ENCODE measurements at places on chromosomes 13 and 19.

GRCh38 chr19:14439014-14439413, 5.9 kb downstream of the PKN1 start:
- no peak for DNase-seq

- no peak for DNase-seq
Measured at GRCh38 chr13:33717775-33718174, 100.2 kb upstream of the RFC3 start.

DNA sequence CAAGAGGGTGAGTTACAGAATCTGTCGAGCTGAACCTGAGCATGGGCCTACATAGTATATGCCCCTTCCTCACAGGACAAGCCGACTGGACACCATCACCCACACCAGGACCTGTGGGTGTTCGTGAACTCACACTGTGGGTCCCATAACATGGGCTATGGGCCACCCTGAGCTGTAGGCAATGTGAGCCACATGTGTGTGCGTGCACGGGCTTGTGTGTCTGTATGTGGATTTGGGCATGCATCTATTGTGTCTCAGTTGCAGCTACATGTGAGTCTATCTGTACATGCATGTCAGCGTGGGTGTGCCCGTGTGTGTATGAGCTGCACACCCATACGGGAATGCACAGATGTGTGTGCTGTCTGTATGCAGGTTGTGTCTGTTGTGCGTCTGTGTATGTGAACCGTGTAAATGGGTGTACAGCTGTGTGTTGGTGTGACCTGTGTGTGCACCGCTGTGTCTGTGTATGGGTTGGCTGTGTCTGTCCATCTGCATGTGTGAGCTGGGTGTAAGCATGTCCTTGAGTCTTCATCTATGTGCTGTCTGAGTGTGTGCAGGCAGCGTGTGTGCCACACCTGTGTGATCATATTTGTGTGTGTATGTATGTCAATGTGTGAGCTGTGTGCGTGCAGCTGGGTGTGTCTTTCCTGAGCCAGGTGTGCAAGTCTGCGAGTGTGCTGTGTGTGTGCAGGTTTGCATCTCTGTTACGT, 1.7 kb downstream of the NOTCH3 start:
- DNase-seq = no peak

- no peak for DNase-seq
Measured at GRCh38 chr13:20144141-20144850, 16.6 kb downstream of the GJA3 start.

GRCh38 chr13:30329009-30329585, 21.7 kb upstream of the KATNAL1 start:
- DNase-seq = no peak

GRCh38 chr13:46572752-46573431, 19.9 kb downstream of the LRCH1 start:
- DNase-seq = no peak

- no peak for DNase-seq
Measured at GRCh38 chr13:24226762-24227161, 66.2 kb downstream of the SPATA13 start.

DNA sequence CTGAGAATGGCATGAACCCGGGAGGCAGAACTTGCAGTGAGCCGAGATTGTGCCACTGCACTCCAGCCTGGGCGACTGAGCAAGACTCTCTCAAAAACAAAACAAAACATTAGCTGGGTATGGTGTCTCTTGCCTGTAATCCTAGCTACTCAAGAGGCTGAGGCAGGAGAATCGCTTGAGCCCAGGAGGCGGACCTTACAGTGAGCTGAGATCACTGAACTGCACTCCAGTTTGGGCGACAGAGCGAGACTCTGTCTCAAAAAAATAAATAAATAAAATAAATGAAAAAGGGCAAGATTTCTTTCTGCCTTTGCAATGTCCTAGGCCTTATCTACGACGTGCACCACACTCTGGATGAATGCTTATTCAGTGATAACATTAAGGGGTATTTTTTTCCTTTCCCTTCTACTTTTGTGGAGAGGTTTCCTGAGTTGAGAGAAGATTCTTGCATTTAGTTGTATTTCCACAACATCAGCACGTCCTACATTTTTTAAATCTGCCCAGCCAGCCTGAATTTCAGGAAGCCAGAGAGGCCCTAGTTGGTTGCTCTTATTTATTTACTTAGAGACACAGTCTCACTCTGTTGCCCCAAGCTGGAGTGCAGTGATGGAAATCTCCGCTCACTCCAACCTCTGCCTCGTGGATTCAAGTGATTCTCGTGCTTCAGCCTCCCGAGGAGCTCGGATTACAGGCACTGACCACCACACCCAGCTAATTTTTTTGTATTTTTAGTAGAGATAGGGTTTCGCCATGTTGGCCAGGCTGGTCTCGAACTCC, 26.1 kb upstream of the OR1M1 start:
- DNase-seq = no peak

DNA sequence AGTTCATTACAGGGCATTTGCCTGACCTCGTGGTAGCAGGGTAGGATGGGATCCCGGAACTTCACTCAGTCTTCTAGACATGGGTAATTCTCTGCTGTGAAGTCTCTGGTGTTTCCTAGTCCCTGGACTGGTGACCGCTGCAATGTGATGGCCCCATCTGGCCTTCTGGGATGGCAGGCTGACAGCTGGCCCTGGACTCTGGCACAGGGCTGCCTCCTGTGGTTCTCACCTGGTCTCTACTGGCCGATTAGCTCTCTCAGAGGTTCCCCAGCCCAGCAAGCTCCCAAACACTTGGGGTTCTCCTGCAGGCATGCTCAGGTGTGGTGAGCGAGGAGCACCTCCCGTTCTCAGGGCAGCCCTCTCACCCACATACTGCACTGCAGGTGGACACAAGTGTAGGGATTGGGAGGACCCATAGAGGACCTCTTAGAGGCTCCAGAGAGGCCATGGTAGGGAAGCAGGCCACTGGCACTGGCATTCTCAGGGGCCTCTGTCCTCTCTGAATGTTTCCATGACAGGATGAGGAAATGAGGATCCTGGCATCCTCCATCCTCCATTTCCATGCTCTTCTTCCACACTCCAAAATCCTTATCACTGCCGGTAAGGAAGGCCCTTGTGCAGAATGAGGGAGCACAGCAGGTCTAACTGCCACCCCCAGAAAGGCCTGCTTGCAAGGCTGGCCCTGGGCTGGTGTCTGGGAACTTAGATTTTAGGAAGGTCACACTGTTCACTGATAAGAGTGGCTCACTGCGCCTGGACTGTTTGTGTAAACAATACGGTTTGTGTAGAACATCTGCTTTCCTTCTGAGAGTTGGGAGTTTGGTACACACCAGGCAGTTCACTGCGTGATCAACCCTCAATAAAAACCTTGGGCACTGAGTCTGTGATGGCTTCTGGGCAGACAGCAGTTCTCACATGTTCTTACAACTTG, 31.5 kb upstream of the FARP1 start:
- no peak for DNase-seq

- no peak for DNase-seq
Measured at GRCh38 chr13:84121456-84121855, 239.2 kb upstream of the SLITRK1 start.

GRCh38 chr19:45137179-45137761, 23.5 kb downstream of the NKPD1 start:
- no peak for DNase-seq

DNA sequence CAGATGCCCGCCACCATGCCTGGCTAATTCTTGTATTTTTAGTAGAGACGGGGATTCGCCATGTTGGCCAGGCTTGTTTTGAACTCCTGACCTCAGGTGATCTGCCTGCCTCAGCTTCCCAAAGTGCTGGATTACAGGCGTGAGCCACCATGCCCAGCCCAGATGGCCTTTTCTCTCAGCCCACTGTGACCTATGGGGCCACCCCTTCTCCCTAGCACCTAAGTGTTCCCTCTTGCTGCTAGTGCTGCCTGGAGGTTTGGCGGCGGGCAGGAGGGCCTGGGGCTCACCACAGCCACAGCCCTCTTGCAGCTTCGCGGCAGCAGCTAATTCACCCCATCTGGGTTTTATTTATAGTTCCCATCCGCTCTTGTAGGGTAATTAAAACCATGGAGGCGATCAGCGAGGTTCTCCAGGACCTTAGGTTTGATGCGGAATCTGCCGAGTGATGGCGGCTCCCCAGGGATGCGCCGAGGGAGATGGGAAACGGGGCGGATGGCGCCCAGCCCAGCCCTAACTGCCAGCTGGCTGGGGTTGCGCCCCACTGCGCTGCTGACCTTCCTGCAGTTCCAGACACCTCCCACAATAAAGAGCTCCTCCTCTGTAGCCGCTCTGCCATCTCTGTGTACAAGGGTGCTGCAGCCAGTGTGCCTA, 3.3 kb downstream of the REX1BD start:
- no peak for DNase-seq

DNA sequence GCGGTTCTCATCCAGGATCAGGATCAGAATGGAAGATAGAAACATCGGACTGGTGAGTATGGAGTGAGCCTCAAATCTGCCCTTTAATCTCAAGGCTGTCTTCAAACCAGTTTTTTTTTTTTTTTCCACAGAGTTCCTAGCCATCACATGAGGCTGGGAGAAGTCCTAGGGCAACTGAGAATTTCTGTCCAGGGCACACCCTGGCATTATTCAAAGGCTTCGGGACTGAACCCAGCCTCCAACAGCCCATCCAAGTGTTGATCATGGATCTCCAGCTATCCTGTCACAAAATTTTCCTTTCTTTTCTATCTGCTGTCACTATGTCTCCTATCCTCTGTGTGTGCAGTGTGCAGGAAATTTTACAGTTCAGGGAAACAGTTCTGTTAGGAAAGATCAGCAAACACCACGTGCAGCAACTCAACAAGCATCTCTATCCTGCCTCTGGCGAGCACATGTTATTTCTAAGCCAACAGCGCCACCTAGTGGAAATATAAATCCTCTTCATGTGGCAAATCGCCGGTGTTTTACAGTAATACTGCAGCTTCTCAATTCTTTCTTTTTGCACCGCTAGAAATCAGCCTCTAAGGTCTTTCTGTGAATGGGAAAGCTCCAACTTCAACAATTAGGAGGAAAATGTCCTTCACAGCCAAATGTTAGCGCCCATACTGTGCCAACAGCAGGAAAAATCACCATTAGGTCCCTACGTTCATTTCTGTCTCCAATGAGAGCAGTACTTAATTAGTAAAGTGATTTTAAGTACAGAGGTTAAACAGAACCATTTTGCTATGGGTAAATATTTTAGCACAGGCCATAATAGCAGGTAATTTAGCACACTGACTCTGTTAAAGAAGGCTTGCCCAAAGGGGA, 21.4 kb upstream of the ZNF181 start:
- no peak for DNase-seq

DNA sequence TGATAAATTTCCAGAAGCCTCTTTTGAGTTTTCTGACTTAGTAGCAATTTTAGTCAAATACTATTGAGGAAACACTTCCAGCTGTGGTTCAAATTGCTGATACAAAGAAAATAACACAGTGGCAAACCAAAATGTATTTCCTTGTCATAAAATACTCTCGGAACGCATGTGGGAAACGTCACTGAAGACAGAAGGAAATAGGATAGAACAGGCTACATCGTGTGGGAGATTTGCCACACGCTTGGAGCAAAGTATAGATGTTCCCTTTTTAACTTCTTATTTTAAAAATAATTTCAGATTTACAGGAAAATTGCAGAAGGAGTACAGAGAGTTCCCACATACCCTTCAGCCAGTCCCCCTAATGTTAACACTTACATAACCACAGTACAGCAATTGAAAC, 88.8 kb downstream of the ING1 start:
- DNase-seq = no peak

- DNase-seq = no peak
Measured at GRCh38 chr19:42290523-42291434, 11.2 kb upstream of the PRR19 start.

DNA sequence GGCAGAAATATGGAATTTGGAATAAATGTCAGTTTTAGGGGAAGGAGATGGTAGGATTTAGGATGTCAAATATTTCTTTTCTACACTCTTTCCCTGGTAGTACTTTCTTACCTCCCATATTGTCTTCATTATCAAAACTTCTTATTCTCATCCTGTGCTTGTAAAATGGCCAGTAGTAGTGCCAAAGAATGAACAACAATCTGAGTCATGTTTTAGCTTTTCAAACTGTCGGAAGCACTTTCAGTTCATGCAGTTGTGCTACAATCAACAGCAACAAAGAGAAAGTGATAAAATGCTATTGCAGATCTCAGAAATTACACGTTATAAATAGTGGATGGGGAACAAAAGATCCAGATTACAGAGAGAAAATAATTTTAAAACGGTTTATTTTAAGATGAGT, 193.7 kb upstream of the RXFP2 start:
- DNase-seq = no peak

DNA sequence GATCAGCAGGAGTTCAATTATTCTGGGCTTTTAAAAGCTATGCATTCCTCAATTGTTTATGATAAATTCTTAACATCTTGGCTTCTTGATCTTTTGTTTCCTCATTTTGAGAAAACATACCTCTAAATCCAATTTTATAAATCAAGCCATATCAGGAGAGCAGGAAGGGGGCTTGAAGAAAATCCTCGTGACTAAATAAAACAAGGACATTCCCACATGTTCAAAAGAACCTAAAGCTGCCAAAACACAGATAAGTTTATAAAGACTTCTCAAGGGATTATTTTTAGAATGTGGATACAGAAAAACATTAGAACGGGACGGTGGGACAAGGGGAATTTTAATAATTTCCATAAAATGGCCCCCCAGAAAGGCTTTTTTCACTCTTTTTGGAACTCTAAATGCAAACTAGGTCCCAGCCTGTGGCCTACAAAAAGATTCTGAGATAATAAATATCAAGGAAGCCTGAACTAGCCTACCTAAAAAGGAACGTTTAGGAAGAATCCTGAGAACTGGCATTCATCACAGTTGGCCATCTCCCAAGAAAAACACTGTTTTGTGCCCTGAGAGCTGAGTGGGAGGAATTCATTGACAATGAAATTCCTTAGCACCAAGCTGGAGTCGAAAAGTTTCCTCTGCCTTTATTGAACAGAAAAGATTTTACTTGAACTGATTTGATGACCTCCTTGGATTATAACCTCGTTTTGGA, 30.1 kb downstream of the ZAR1L start:
- DNase-seq = no peak

DNA sequence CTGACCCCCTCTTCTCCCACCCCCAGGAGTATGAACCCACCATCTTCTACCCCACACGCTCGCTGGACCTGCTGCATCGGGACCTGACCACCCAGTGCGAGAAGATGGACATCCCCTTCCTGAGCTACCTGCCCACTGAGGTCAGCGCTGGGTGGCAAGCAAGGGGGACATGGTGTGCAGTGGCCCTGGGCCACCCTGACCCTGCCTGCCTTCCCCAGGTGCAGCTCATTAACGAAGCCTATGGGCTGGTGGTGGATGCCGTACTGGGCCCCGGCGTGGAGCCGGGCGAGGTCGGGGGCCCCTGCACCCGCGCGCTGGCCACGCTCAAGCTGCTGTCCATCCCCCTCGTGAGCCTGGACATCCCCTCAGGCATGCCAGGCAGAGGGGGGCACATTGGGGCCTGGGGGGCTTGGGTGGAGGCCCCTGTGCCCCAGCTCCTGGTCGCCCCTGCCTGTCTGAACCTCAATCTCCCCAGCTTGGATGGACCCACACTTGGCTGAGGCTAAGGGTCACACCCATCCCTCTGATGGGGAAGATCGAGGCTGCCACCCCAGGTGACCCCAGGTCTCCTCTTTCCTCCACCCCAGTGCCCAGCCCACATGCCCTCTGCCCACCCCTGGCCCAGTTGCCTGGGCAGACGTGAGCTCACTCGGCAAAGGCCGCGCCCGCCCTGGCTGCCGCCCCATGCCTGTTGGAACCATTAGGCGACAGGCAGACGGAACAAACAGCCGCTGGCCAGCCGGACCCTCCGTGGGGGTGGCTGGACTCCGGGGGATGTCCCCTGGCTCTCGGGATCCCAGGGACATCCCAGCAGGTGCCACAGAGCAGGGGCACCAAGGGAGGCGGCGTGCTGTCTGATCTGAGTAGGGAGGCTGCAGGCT, 2.5 kb upstream of the CILP2 start:
- DNase-seq = no peak

- no peak for DNase-seq
Measured at GRCh38 chr13:38262211-38262610, 87.4 kb upstream of the UFM1 start.

GRCh38 chr19:12785431-12786031, 5.8 kb upstream of the JUNB start:
- DNase-seq = no peak

Measured in C1 segment of cervical spinal cord (tissue), 14 donors.